ENCODE measurements at places on chromosomes 5 and 9. TPM values are rescaled to one million over a fixed set of nuclear protein-coding genes. Genes with fewer than 3 reads are reported as not detected.

SOHLH1 gene
- total RNA-seq, result not detected

SYK gene
- 91.8 TPM for total RNA-seq

CD274 gene
- 21.1 TPM for total RNA-seq

SPATA31E1 gene
- not detected for total RNA-seq

PCDHB10 gene
- 1.5 TPM for total RNA-seq

GABRG2 gene
- 0.76 TPM for total RNA-seq

CAMSAP1 gene
- 27.0 TPM for total RNA-seq

LCN10 gene
- total RNA-seq, result 0.32 TPM

STKLD1 gene
- total RNA-seq, result 0.99 TPM

CSF1R gene
- total RNA-seq, result 93.1 TPM

EXOSC2 gene
- total RNA-seq, result 27.6 TPM

HMMR gene
- total RNA-seq, result 3.6 TPM

RNF208 gene
- 4.9 TPM for total RNA-seq

LHX3 gene
- total RNA-seq, result not detected

SLC45A2 gene
- total RNA-seq, result not detected

Data from left lung (tissue), 14 donors.